ENCODE measurements at places on chromosomes 5 and 9.

DNA sequence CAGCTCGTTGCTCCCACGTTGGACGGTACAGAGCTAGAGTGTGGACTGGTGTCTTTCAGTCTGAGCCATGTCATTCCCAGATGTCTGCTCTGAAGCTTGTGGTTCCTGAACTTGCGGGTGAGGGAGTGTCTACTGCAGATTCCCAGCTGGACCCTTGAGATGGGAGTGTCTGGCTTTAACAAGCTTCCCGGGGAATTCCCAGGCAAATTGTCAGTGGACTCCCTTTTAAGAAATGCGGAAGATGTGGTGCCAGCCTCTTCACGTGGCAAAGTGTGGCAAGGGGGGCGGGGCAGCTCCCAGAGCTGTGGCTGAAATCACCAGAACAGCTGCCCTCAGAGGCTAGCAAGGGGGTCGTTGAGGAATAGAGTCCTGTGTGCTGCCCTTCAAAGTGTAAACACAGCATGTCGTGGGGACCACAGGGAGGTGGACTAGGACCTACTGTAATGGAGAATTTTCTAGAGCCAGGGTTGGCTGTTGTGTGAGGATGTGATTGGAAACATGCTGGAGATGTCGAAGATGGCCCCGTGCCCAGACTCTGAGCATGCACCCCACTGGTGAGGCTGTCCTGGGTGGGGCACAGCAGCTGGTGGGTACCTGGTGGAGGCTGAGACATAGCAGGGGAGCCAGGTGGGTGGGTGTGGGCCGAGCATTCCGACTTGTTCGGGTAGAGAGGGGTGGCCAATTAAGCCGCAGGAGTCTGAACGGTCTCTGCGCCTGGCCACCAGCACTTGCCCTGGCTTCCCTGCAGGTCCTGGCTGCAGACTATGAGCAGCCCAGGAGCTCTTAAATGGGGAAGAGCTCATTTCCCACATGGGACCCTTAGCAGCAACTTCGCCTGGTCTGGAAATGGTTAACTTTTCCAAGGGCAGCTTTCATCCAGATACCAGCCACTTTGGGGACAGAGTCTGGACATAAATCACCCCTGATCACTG is 37.4 kb downstream of the PRRX2 start:
- no peak for DNase-seq

DNA sequence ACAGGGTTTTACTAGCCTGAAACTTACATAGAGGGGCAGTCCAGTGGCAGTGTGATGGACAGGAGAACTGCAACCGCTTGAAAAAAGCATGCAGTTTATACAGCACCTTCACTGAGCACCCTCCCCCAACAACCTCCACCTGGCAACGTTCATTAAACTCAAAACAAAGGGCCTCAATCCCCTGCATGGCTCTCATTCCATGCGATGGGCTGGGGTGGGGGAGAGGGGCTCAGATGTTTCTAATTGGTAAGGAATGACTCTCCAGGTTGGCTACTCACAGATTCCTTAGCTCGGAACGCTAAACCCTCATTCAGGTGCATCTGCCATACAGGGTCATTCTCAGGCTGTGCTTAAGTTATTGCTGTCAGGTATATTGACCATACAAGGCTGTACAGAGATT is 80.9 kb upstream of the ITGA1 start:
- no peak for DNase-seq

DNA sequence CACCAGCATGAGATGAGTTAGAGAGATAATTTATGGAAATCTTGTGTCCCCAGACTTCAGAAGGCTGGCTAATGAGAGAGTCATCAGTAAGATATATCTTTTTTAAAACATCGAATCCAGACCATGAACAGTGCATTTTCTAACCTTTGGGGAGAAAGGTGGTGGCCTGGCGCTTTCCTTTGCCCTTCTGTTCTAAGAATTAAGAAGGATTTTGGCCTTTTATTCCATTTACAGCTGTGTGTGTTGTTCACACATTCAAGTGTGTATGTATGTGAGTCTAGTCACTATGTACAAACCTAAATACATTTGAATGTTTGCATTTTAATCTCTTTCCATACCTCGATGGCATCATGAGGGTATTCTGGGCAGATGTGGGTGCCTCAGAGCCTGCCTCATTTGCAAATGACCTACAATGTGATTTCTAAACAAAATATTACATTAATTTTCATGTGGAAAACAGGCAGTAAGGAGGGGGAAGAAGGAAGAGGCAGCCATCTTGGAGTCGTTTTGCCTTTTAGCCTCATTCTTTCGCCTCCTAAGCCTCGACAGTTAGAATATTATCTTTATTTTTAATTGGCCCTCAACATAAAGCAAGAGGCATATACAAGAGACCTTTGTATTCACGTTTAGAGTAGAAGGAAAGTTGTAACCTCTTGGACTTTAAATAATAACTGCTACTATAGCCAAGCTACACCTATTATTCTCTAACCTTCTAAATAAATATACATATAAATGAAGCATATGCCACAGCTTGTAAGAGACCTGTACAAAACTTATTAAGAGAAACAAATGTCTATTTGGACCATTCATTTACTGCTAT is 125.3 kb upstream of the TMEM161B start:
- DNase-seq: no peak

DNA sequence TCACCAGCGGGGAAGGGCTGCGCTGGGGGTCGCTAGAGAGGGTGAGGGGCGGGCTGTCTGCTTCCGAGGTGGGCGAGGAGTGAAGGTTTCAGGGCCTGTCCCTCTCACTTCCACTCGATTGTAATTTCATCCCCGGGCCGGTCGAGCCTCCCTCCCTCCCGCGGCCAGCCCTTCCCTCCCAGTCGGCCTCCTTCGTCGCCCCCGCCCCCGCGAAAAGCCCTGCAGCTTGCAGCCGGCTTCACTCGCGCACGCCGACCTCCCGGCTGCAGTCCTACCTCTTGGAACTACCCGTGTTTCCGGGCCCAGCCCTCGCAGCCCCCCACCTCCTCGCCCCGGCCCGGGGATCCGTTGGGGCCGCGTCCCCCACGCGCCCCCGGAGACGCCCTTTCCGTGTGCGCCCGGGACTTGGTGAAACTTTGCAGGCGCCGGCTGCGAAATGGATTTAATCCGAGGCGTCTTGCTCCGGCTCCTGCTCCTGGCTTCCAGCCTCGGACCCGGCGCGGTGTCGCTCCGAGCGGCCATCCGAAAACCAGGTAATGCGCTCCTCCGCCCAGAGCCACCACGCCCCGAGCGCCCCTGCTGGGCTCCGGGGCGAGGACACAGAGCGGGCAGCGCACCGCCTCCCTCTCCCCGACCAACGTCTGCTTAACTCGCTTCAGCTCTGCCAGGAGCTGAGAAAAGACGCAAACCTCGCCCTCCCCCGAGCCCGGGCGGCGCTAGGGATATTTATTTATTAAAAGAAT is at the start of gene EGFLAM:
Gene EGFLAM, plus strand, starts transcription at position 241 of the 743 bp plus-strand sequence. Its CDS starts 196 bp downstream, at position 437.
- DNase-seq: no peak

DNA sequence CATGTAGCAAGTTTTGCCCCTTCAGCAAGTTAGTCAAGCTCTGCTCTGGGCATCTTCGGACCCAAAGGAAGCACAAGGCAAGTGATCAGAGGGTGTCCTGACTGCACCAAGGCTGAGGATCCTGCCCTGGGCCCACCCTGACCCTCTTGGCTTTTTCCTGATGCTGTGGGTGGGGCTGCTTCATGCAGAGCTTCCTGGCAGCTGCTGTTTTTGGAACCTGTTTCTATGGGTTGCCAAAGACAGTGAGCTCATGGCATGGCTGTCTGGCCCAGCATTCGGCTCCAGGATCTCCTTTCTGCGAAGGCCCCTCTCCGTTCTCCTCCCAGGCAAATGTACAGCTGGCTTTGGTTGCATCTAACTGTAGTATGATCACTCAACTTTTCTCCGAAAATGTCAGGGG is 497.9 kb downstream of the ARHGEF28 start:
- DNase-seq: no peak

DNA sequence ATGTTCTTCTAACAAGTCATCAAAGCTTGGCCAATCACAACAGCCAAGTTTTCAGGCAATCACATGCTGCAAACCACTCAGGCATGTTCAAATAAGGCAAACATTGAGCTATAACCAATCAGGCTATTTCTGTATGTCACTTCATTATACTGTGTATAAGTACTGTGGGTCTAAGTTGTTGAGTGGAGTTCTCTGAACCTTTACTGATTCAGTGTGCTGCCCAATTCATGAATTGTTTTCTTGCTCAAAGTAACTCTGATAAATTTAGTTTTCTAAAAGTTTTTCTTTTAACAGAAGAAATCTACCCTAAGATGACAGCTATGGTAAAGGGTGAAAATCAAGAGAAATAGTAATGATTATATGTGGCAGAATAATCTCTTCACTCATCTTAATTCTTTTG is 805.4 kb upstream of the NUDT12 start:
- DNase-seq: no peak

DNA sequence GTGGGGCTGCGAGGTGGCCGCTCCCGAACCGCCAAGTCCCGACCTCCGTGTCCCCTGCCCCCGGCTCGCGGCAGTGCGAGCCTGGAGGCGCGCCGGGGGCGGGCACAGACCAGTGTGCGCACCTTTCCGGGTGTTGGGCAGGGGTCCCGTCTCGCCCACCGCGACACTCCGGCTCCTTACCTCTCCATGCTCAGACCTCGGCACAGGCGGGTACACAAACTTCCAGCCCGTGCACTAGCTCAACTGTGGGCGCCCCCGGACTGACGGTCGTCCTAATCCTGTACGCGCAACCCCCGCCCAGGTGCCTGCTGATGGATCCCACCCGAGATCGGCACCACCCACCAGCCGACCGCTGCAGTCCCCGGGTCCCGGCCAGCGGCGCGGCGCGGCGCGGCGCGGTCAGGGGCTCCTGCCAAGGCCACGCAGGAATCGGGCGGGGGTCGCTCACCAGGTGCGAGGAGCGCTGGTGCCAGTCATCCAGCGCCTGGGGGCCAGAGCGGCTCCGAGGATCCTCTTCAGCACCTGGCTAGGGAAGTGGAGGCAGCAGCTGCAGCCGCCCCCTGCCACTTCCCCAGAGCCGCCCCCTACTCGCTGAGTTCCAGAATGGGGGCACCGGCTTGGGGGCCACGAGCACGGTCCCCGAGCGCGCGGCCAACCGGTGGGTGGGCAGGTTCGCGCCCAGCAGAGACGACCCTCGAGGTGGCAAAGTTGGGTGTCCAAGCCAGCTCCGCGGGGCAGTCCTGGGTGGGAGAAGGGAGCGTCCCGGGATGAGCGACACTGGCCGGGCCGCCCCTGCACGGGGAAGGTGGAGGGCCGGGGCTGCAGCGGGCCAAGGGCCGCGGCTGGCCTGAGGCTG is 511 bp downstream of the SEMA5A start:
- DNase-seq: no peak

GRCh38 chr9:129383019-129383560 is 205.0 kb upstream of the IER5L start:
- DNase-seq: no peak

- DNase-seq: no peak
Measured at GRCh38 chr5:39395521-39395920, 29.3 kb downstream of the DAB2 start.

DNA sequence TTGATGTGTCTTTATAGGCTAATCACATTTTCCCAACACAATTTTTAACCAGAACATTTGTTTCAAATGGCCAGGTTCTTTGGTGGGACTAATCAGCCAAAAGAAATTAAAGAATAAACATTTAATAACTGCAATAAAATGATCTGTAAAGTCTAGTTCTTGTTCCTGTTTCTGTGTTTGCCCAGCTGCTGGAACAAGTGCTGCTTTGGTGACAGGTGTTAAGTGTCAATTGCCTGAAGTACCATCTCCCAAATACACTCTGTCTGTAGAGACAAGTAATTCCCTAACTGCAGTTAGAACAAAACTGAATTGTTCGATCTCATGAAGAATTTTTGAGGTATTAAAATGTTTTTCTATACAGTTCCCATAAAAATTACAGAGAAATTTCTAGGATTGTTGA is 402.3 kb upstream of the CHD1 start:
- no peak for DNase-seq

GRCh38 chr5:72433522-72433921 is 73.7 kb downstream of the ZNF366 start:
- DNase-seq: no peak

DNA sequence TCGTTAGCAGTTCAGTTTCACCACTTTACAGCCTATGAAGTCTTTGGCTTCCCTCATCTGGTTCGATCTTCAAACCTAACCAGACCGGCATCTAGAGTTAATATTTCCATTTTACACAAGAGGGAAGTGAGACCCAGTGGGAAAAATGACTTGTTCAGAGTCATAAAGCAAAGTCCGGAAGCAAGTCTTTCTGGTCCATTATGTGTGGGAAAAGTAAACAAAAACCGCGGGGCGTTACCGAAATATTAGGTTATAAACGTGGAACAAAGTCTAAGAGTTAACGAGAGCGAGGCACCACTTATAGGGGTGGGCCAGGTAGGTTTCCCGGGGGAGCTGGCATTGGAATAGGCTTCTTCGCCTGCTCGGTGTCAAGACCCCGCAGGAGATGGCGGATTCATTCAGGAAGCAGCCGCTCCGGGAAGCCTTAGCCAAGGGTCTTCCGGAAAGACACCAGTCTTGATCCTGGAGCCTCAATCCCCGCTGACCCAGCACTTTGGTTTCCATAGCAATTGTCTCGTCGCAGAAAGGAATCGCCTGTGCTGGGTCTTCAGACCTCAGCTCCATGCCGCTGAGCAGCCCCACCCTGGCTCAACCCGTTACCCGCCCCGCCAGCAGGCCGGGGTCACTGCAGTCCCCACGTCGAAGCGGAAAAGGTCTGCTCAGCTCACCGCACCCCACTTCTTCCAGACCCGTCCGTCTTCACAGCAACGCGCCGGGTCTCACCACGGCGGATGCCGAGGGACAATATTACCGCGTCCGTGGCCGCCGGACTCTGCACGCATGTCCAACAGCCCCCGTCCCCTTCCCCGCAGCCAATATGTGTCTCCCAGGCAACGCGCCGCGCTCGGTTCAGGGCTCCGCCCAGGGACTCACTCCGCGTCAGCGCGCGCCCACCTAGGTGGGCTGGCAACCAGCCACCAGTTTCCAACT is at the start of gene C5orf52:
Gene C5orf52, plus strand, starts transcription at position 872 of the 930 bp plus-strand sequence. CDS start 82 bp downstream, outside the sequence.
- peak; percentile 11 for DNase-seq

GRCh38 chr5:113163328-113163727 is 186.7 kb downstream of the DCP2 start:
- no peak for DNase-seq

DNA sequence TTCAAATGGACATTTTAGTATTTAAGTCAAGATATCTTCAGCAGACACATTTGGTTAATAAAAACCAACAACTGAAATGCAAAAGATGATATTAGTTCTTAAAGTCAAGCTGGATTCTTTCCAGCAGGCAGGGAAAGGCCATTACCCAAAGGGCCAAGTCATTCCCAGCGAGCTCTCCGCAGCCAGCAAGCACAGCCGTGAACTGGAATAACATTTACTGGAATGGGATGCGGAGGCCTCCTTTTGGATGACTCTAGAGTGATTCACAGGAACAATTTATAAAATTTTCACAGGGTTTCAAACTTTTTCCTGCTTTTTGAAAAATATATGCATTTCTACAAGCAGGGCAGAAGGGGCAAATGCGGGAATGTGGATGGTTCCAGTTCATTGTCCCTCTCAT is 76.6 kb upstream of the DAB2 start:
- DNase-seq: no peak

- no peak for DNase-seq
Measured at GRCh38 chr5:113680534-113680933, 167.0 kb downstream of the YTHDC2 start.

- no peak for DNase-seq
Measured at GRCh38 chr9:72888943-72889342, 63.9 kb downstream of the ALDH1A1 start.
